ENCODE measurements at places on chromosomes 3 and 15. TPM values are rescaled to one million over a fixed set of nuclear protein-coding genes. Genes with fewer than 3 reads are reported as not detected.

MGA gene
- 18.9 TPM for polyA plus RNA-seq

GPR15 gene
- polyA plus RNA-seq, result 0.24 TPM

NANOGP8 gene
- polyA plus RNA-seq, result 0.30 TPM

GRCh38 chr3:52218454-52218853, 7.0 kb downstream of the TLR9 start:
- DNase-seq, result no peak
- H3K36me3 ChIP-seq, result peaks cover 23% of the 10 kb centered on the region
- H3K27ac ChIP-seq, result no peak overlapping the region
- no peaks in the 10 kb centered on the region for H3K27me3 ChIP-seq
- no peak overlapping the region for H3K4me3 ChIP-seq
- peaks cover 13% of the 10 kb centered on the region for H3K4me1 ChIP-seq

DNA sequence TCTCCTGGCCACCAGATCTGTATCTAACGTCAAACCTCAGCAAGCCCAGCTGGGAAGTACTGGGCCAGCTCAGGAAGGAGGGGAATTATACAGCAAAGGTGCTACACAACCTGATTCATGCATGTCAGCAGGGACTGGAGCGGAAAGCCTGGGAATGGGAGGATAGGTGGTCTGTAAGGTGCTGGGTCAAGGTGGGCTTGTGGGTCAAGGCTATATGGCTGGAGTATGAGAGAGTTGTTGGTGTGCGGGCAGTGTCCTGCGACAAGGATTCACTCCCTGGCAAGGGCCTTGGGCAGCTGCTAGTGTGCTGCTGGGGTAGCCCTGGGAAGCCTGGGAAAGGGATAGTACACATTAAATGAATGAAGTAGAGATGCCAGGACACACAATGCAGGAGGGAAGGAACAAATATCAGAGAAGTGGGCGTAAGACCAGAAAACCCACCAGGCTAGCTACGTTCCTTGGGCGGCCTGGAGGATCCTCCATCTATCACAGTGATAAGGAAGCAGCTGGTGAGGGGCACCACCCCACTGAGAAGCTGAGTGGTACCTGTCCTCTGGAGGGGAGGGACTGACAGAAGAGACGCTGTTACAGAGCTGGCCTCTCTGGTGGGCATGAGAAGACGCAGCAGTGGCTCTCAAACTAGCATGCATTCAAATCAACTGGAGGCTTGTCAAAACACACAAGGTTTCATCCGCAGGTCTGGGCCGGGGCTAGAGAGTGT, 8.5 kb upstream of the SYNM start:
- H3K4me1 ChIP-seq, result peaks cover 3% of the 10 kb centered on the region
- no peak overlapping the region for H3K4me3 ChIP-seq

- no peak overlapping the region for H3K4me3 ChIP-seq
Measured at GRCh38 chr3:54345847-54346375, 223.6 kb downstream of the CACNA2D3 start.

DNA sequence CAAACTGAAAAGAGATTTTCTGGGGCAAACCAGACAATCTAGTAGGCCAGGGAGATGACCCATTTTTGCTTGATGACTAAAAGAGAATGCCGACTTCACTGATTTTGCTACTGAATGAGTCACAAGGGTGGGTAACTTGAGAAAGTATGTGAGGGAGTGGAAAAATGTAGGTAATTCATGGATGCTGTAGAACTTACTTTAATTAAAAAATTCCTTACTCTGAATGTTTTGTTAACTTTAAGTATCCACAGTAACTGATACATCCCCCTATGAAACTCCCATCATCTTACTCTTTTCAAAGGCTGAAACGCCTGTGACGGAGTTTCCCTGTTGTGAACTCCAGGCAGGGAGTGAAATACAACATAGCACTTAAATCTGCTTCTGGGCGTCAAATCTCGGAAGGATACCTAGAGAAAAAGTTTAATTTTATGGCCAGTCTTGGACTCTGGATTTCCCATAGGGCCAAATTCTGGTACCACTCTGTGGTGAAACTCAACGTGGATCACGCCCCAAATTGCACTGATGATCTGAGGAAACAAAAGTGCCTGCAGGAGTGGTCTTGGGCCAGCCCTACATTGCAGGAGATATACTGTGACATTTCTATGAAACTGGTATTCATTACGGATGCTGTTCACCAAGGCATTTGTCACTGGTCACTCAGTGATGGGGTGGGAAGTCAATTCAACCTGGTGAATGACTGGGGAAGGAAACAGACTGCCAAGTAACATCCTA, 24.0 kb downstream of the GOLIM4 start:
- peaks cover 5% of the 10 kb centered on the region for H3K4me1 ChIP-seq
- no peaks in the 10 kb centered on the region for H3K27me3 ChIP-seq
- H3K27ac ChIP-seq, result no peak overlapping the region
- no peak for DNase-seq
- H3K4me3 ChIP-seq, result no peak overlapping the region
- peaks cover 10% of the 10 kb centered on the region for H3K36me3 ChIP-seq

GRCh38 chr3:127665586-127665985, 7.2 kb upstream of the ABTB1 start:
- no peaks in the 10 kb centered on the region for H3K36me3 ChIP-seq
- no peak for DNase-seq
- H3K27ac ChIP-seq, result no peak overlapping the region
- H3K27me3 ChIP-seq, result no peaks in the 10 kb centered on the region

- peak overlapping the region; percentile 25 for H3K27ac ChIP-seq
- no peaks in the 10 kb centered on the region for H3K27me3 ChIP-seq
- peak; percentile 8 for DNase-seq
- no peak overlapping the region for H3K4me3 ChIP-seq
- no peaks in the 10 kb centered on the region for H3K36me3 ChIP-seq
Measured at GRCh38 chr3:70276901-70277300, 35.5 kb downstream of the MDFIC2 start.

DNA sequence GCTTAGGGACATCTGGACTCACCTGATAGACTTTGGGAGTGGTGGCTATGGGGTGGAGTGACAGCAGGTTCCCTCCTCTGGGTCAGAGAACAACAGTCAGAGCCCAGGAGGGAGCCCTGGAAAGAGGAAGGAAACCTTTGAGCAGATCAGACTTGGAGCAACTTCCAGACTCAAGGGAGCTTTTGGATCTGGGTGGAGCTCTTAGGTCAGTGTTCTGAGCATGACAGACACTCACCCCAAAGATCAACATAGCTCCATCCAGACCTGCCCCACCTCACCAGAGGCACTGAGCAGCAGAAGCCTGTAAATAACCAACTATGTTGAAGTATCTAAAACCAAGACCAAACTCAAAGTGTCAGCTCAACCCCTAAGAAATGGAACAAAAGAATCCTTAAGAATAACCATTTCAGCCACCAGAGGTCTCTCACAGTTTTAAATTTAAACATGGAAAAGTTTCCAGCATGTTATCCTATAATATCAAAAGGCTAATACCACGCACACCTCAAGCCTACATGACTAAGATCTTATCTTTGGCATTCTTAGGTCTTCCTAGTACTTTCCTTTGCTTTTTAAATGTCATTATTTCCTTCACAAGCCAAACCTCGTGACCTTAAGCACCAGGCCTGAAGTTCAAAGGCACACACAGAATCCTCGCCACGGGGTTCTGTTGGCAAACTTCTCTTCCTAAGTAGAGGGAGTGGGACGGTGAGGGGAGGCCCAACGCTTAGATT, 56.4 kb downstream of the UMPS start:
- H3K27me3 ChIP-seq, result no peaks in the 10 kb centered on the region
- peaks cover 24% of the 10 kb centered on the region for H3K36me3 ChIP-seq
- H3K27ac ChIP-seq, result peak overlapping the region; percentile 59
- H3K4me1 ChIP-seq, result peaks cover 10% of the 10 kb centered on the region
- no peak overlapping the region for H3K4me3 ChIP-seq

DNA sequence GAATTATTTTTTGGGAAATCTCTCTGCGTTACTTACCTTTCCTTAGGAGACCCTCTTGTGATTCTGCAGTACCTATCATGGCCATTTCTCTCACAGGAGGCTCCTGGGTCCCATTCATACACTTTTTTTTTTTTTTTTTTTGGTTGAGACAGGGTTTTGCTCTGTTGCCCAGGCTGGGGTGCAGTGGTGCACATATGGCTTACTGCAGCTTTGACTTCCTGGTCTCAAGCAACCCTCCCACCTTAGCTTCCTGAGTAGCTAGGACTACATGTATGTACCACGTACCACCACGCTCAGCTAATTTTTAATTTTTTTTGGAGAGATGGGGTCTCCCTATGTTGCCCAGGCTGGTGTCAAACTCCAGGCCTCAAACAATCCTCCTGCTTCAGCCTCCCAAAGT, 36.1 kb downstream of the TRAK1 start:
- peaks cover 24% of the 10 kb centered on the region for H3K4me1 ChIP-seq
- no peak overlapping the region for H3K4me3 ChIP-seq
- no peaks in the 10 kb centered on the region for H3K27me3 ChIP-seq

Data from large intestine (tissue), 12 donors.